Motor neuron (in vitro differentiated cells): ENCODE measurements at places on chromosomes 7 and 10.

DNA sequence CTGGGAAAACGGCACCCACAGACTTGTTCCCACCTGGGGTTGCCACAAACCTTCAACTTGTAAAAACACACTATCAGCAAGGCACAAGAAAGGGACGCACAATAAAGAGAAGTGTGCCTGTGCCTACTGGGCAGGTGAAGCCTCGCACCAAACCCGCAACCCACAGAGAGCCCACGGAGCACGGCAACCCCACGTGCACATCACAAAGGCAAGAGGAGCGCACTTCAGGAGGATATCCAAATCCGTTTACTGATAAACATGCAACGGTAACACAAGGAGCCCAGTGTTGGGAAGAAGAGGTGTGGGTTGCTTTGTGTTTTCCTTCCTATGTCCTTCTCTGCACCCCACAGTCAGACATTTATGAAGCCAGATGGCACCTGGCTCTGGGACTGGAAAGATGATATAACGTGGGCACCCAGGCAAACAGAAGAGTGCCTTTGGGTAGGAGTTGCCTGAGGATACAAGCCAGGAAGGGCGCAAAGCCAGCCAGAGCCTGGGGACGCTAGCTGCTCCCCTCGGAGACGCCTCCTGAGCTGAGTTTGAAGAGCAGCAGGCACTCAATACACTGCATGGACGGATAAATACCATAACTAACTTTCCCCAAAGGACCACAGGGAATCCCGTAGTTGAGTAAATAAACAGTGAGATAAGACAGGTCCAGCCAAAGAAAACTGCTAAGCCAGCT, 41.6 kb downstream of the TCERG1L start:
- no peak for ATAC-seq

DNA sequence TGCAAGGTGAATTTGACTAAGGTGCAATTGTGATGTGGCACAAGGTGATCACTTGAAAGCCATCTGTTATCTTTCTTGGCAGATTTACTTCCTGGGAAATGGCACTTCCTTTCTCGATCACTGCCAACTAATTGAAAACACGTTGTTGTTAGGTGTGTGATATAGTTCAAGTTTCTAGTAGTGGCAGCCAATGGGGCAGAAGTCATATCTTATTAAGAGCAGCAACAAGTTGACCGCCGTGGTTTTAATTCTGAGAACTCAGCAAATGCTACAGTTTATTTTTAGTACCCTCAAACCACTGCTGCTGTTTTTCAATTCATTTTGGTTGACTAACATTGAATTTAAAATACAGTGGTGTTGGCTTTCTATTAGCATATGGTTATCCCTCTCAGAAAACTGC, 1.6 kb downstream of the CHN2 start:
- ATAC-seq: no peak

DNA sequence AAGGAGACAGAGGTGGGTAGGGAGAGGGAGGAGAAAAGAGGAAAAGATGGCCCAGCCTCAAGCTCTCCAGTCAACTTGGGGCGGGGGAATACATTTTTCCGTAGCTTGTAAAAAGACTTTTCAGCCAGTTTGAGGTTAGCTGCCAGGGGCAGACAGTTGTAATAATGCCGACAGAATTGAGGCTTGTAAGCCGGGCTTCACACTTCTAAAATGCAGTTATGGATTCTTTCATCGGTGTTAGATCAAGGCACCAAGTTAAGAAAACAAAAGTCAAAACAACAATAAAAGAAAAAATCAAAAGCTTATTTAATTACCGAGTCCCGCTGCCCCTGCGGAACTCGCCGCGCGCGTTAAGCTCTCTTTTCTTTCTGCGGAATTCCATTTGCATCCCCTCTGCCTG, 448 bp upstream of the EVX1 start:
- ATAC-seq: no peak

DNA sequence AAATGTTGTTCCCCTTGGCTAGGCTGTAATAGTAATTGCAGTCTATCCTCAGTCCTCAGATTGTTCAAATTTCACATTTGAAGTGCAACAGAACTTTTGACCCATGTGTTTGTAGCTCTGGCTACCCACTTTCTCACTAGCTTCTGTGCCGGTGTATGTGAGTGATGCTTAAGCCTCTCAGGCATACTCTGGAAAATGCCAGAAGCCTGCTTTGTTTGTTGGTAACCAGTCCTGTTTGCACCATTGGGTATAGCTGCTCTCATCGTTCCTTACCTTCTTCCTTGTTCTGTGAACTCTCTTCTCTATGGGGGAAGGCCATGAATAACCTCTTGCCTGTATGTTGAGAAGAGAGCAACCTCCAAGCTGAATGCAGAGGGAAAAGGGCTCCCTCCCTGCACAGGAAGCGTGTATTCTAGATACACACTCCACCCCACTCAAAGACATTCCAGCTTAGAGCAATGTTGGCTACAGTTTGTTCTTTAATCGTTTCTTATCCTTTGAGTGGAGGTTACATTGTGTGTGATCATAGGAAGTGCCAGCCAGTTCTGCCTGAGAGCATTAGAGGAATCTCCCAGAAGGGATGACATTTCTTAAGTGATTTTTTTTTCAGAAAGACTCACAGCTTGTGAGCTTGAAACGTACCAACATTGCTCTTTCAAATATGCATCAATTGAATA, 40.5 kb downstream of the C1QL3 start:
- ATAC-seq: no peak

- ATAC-seq: no peak
These were observed 73.1 kb downstream of the KLF6 start for GRCh38 chr10:3711918-3712317.

DNA sequence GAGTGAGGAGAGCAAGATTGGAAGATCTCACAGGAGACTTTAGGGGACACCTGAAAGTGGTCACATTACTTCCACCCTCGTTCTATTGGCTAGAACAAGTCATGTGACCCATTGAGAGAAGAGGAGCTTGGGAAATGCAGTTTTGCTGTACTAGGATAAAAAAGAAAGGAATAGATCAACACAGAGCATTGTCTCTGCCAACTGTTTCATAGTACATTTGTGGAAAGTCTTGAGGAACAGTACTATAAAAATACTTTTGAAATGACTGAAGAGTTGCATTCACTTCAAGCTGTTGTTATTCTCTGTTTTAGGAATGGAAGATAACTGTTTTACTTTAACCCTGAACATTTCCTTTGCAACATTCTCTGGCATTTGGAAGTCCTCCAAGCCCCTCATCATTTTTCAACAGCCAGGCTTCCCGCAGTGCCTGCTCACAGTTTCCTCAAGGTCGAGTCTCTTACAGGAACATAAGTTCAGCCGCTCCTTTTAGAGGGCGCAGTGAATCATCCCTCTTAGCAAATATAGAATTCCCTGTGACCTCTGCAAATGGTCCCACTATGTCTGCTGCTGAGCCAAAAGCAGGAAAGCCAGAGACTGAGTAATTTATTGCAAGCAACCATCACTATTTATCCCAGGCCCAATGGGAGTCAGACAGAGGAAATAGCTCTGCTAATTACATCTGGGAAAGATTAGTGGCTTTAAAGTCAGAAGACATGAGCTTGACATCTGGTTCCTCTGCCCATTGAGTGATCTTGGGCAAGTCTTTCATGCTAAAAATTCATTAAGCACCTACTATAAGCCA, 40.7 kb downstream of the MRPL32 start:
- peak; percentile 22 for ATAC-seq

DNA sequence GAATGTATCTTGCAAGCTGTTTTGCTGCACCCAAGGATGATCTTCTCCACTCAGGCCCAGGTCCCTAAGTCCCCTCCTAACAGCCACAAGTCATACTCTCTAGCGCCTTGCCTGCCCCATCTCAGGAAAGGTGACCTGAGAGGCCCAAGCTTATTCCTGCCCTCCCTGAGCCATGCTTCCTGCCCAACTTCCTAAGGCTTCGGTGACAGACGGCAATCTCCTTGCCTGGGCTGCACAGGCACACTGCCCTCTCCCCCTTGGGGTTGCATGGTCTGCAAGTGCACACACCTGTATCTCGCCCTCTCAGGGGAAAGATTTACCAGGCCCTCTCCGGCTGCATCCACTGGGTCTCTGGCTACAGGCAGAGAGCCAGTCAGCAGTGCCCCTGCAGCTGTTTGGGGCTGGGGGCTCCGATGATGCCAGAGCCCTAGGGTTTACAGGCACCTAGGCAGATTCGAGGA, 771 bp upstream of the ADIRF start:
- ATAC-seq: no peak

DNA sequence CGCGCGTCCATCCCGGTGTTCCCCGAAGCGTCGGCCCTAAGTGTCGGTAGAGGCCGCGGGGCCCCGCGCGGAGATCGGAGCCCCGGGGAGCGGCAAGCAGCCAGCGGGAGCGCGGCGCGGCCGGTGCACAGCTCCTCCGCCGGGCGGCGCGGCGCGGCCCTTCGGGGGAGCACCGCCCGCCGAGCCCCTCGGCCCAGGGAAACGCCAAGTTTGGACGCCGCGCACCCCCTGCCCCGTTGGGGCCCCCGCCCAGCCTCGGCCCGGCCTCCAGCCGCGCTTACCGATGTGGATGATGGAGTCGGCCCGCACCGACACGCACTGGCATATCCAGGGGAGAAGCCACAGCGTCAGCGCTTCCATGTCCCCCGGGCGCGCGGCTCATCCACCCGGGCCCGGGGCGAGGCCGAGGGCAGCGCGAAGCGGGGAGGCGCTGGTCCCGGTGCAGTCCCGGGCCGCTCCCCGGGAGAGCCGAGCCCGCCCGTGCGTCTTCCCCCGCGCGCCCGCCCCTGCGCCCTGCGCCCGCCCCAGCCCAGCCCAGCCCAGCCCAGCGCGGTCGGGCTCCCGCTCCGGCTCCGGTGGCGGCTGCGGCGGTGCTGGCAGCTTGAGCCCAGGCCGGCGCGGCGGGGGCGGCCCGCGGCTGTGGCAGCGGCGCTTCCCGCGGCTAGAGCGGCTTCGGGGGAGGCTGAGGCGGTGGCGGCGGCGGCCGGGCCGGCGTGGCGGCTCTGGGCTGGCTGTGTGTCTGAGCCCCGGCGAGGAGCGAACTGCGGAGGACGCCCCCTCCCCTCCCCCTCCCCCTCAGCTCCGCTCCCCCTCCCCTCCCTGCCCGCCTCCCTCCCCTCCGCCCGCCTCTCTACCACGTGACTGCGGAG, at the start of gene GRID1:
TSS of gene GRID1 (minus strand) at position 763 of the 869 bp plus-strand sequence.
- peak; percentile 78 for ATAC-seq

GRCh38 chr10:58851606-58852005, 324.8 kb upstream of the PHYHIPL start:
- no peak for ATAC-seq

DNA sequence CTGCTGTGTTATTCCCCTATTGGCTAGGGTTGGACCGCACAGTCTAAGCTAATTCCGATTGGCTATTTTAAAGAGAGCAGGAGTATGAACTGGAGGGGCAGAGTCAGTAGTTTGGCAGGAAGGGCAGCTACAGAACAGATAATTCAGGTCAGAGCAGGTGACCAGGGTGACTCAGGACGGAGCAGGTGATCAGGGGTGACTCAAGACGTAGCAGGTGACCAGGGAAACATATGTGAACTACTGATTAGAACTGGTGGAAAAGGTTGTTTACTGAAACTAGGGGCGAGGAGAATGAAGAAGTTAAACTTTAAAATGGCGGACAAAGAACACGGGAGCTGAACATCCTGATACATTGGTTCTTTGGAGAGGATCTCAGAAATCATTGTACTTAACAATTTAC, 102.3 kb downstream of the CCDC7 start:
- no peak for ATAC-seq

- ATAC-seq: no peak
These were observed 97.0 kb downstream of the BAMBI start for GRCh38 chr10:28774051-28774995.

DNA sequence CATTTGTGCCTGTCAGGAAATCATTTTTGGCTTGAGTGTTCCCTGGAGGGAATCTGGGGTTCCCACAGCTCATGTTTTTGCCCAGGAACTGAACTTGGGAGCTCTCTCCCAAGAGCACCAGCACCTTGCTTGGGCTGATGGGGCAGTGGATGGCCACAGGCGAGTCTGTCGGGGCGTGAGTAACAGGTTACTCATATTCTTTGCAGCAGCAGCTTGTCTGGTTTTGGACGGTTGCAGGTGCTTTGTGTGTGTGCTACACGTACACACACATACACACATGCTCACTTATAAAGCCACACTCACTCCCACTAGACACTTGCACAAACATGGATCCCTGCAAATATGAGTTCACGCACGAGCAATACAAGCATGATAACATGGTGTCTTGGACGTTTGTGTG, 2.9 kb upstream of the PALD1 start:
- ATAC-seq: no peak

DNA sequence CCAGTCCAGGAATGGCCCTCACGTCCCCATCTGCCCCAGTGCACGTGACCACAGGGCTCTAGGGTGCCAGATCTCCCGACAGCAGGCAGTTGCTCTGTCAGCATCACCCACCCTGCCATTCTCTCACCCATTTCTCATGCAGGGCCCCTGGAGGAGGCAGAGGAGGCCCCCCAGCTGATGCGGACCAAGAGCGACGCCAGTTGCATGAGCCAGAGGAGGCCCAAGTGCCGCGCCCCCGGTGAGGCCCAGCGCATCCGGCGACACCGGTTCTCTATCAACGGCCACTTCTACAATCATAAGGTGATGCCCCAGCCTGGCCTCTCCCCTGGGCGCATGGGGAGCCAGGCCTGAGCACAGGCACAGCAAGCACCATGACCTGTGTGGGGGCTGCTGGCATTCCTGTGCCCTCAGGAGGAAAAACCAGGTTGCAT, 6.1 kb upstream of the DEPP1 start:
- ATAC-seq: no peak

GRCh38 chr7:44325201-44325671, at the start of gene CAMK2B:
Gene CAMK2B (minus strand): TSS chr7:44325594. CDS start chr7:44325421, 173 bp downstream.
- ATAC-seq: peak; percentile 56

DNA sequence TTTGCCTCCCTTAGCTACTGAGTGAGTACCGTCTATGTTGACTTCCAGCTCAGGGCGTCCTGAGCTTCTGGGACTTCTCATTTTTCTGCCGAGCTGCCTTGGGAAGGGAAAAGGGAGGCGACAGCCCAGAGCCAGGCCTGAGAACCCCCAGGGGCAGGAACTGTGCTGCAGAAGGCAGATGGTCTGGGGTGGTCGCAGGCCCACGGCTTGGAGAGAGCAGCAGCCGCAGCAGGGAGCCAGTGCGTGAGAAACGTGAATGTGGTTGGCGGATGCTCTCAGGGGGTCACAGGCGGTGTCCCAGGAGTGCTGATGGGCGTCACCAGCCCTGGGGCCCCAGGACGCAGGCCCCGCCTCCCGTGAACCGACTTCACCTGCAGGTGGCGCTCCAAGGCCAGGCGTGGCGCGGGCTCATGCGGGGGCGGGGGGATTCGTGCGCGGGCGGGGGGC, 9.2 kb upstream of the PWWP2B start:
- ATAC-seq: peak; percentile 88
